ENCODE measurements at places on chromosomes 12 and 14.

GRCh38 chr14:78254911-78255461, 84.8 kb downstream of the NRXN3 start:
- no peak for DNase-seq

GRCh38 chr14:85572845-85573244, 42.9 kb downstream of the FLRT2 start:
- no peak for DNase-seq

DNA sequence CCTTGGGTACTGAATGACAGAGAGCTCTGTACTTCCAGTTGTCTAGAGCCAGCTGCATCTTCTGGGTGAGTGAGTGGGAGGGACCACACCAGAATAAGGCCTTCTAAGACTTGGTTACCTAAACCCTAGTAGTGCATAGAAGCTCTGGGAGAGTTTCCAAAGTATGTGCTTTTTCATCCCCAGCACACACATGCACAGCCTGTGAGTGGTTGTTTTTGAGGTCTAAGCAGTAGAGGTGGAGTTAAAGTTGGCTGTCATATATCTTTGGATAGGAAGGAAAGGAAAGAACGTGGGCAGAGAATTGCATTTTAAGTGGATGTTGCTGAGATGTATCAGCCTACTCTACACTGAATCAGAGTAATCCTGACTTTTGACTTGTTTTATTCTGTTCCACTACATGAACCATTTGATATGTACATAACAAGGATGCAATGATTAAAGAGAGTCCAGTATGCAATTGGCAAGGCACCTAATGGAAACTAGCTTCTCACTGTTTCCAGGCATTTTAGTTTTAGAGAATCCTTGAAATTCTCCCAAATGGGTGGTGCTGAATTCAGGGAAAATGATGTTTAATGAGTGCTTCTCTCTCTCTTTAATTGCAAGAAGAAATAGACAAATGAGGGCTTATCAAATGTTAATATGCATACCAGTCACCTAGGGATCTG, 51.8 kb upstream of the PRICKLE1 start:
- no peak for DNase-seq

DNA sequence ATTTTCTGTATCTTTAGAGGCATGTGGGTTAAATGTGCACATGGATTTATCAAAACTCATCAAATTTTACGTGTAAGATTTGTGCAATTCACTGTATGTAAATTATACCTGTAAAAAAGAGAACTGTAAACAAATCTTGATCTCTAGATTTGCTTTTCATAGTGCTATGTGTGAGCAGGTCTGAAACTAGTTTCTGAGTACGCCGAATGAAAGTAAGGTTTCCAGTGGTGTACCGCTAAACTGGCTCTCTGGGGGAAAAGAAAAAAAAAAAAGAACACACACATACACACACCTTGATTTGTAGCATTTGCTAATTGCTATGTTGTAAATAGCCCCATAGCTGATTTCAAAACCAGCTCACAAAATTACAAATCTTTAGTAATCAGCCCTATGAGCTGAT, 8.6 kb upstream of the SLC41A2 start:
- DNase-seq = no peak

GRCh38 chr12:132364348-132364902, 35.0 kb upstream of the GALNT9 start:
- DNase-seq = no peak

GRCh38 chr14:90924621-90925340, 108.6 kb upstream of the TTC7B start:
- DNase-seq = no peak

- DNase-seq = no peak
Measured at GRCh38 chr14:55781046-55781445, 201.0 kb downstream of the KTN1 start.

DNA sequence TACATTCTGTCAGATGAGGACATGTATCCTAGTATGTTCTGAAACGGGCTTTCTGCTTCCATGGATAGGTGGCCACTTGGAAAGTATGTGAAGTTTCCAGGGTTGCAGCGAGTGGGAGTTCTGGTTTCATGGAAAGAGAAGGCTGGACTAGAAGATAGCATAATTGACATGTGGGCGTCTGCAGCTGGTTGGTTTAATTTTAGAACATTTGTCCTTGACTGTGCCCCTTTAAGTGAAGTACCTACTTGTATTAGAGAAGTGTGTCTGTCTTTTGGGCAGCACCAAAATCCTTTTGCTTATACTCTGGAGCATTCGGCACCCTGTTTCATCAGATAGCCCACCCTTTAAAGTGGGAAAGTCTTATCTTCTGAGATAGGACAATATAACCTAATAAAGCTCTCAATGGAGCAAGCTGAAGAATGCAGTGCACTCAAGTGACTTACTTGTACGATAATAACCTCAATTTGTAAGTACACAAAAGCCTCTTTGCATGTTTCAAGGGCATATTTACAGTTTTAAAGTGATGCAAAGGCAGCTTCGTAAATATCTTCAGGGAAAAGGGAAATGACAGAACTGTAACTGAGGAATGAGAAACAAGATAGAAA, 35.2 kb downstream of the NTN4 start:
- DNase-seq = no peak

DNA sequence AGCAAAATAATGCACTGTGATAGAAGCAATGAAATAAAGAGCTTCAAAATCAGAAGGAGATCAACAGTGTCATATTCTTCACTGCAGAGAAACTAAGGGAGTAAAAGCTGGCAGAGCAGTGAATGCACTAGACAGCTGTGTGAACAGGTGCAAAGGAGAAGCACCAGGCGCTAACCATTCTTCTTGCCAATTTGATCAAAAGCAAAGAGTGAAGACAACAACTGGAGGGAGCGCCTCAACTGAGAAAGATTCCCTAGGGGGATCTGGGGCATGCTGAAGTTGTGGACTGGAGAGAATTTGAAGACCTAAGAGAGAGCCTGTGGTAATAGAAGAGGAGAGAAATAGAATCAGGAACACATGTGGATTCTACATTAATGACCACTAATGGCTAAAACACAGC, 50.4 kb upstream of the OVCH1 start:
- DNase-seq = no peak

- no peak for DNase-seq
Measured at GRCh38 chr12:124593176-124593575, 25.8 kb upstream of the NCOR2 start.

DNA sequence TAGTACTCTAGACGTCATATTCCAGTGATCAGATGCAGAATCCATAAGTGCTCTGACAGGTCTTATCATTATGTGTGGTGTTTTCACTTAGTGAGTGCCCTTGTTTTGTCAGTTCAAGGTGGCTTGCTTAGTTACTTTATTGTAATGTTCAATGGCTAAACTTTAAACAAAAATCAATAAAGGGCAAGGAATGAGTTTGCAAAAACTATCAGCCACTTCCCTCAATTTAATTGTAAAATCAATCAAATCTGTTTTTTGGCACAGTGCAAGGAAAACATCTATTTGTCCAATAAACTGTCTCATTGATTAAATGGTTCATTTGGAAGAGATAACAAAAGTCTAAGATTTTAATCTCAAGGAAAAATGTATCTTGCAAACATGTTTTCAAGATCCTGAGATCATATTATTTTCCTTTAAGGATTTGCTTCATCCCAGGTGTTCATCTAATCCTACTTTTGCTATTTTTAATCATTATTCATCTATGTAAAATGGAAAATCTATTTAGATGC, 59.6 kb upstream of the EEA1 start:
- no peak for DNase-seq

- DNase-seq = no peak
Measured at GRCh38 chr12:4736091-4736490, 15.9 kb downstream of the GALNT8 start.

- no peak for DNase-seq
Measured at GRCh38 chr12:77842430-77842829, 11.7 kb downstream of the NAV3 start.

DNA sequence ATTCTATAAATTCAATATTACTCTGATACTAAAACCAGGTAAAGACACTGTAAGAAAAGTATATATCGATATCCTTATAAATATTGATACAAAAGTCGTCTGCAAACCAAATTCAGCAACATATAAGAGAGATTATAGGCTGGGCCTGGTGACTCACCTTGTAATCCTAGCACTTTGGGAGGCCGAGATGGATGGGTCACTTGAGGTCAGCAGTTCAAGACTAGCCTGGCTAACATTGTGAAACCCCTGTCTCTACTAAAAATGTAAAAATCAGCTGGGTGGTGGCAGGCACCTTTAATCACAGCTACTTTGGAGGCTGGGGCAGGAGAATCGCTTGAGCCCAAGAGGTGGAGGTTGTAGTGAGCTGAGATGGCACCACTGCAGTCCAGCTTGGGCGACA, 13.5 kb upstream of the TUBA1C start:
- DNase-seq = no peak

GRCh38 chr12:57626921-57627445, 6.0 kb downstream of the B4GALNT1 start:
- DNase-seq = no peak

DNA sequence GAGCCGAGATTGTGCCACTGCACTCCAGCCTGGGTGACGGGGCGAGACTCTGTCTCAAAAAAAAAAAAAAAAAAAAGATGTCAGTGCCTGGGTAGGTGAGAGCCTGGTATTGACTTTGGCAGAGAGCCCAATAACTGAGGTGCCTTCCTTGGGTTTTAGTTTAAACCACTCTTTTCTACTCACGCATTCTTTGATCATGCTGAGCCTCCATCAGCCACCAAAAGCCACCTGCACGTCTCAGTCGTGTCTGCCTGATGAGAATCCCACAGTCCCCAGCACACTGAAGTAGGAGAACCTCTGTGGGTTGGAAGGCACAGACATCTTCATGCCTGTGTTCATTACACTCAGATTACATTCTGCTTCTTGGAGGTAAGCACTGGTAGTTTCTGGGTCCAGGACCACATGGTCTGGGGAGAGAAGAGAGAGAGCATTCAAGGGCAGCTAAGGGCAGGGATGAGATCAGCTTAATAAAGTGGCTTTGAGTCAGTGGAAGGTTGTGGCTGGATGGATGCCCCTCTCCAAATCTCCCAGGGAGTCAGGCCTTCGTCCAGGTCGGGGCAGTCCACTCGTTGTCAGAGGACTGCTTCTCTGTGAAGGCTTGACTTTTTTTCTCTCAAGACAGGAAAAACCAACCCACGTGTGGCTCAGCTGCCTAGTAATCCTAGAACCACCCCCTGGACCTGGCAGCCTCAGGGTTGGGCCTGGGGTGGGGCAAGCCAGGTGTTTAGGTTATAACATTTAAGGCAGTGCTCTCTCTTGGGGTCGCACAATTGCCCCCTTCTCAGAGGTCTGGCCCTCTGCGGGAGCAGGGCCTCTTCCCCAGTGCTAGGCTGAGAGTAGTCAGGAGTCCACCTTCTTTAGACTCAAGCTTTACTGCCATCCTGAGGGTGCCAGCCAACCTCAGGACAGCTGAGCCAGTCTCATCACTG, 32.6 kb upstream of the MAX start:
- no peak for DNase-seq

- DNase-seq = no peak
Measured at GRCh38 chr12:124613151-124613585, 45.8 kb upstream of the NCOR2 start.

- DNase-seq = no peak
Measured at GRCh38 chr12:59055204-59055860, 135.0 kb upstream of the LRIG3 start.

DNA sequence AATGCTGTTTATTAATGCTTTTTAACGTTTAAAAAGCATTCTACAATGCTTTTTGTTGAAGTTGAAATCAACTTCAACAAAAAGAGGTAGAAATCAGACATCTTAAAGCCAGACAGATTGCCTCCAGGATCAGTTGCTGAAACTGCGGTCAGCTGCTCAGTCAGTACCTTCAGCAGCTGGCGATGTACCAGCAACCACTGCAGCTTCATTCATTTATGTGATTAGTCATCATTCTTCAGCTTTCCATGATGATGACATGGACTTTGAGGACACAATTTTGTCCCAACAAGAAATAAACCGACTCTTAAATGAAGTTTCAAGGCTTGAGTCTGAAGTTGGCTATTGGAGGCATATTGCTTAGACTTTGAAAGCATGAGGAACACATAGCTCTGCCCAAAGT, 31.5 kb upstream of the NUAK1 start:
- DNase-seq = no peak

GRCh38 chr14:71437870-71438269, 494.4 kb upstream of the RGS6 start:
- DNase-seq = no peak

Measured in stimulated activated CD8-positive, alpha-beta memory T cell treated with anti-CD3 and anti-CD28 coated beads, Interleukin-2, amount 100 ng/mL, for 1 hour (primary cell).